ENCODE measurements at places on chromosomes 2 and 18. TPM values are rescaled to one million over a fixed set of nuclear protein-coding genes. Genes with fewer than 3 reads are reported as not detected.

ACP1 gene
- total RNA-seq, result 94.8 TPM

SFXN5 gene
- 10.3 TPM for total RNA-seq

DOK6 gene
- total RNA-seq, result not detected

HOXD12 gene
- total RNA-seq, result not detected

TCF4 gene
- 3.9 TPM for total RNA-seq

FZD7 gene
- total RNA-seq, result 0.83 TPM

NOL4 gene
- total RNA-seq, result not detected

MAPK4 gene
- total RNA-seq, result not detected

MFSD6 gene
- 53.9 TPM for total RNA-seq

UGT1A5 gene
- not detected for total RNA-seq

PSMA8 gene
- total RNA-seq, result 0.27 TPM

KDM3A gene
- total RNA-seq, result 65.7 TPM

NPHP1 gene
- 0.15 TPM for total RNA-seq

DNAJC5G gene
- not detected for total RNA-seq

EXOC6B gene
- 15.2 TPM for total RNA-seq

DNAH7 gene
- not detected for total RNA-seq

MPPE1 gene
- 56.6 TPM for total RNA-seq

MBP gene
- 90.8 TPM for total RNA-seq

RETREG2 gene
- 94.7 TPM for total RNA-seq

UBXN2A gene
- 9.7 TPM for total RNA-seq

COL6A3 gene
- total RNA-seq, result 1.4 TPM

ALK gene
- not detected for total RNA-seq

GALR1 gene
- not detected for total RNA-seq

CWC22 gene
- total RNA-seq, result 24.0 TPM

BARD1 gene
- total RNA-seq, result 28.7 TPM

UBXN4 gene
- total RNA-seq, result 133 TPM

LCT gene
- total RNA-seq, result 0.74 TPM

ACMSD gene
- not detected for total RNA-seq

CRYGD gene
- not detected for total RNA-seq

DSC2 gene
- total RNA-seq, result not detected

IL1B gene
- not detected for total RNA-seq

COL5A2 gene
- 0.41 TPM for total RNA-seq

RGPD4 gene
- total RNA-seq, result not detected

TUBA4B gene
- not detected for total RNA-seq

FAM110C gene
- 6.6 TPM for total RNA-seq

TOGARAM2 gene
- 6.4 TPM for total RNA-seq

REG3A gene
- total RNA-seq, result not detected
